ENCODE measurements at places on chromosomes 6 and 20. TPM values are rescaled to one million over a fixed set of nuclear protein-coding genes. Genes with fewer than 3 reads are reported as not detected.

The COL12A1 gene
- total RNA-seq: 36.6 TPM

The LY6G6D gene
- total RNA-seq: not detected

- H3K4me1 ChIP-seq: no peaks in the 10 kb centered on the region
- H3K36me3 ChIP-seq: no peaks in the 10 kb centered on the region
- H3K27ac ChIP-seq: no peak overlapping the region
- no peak overlapping the region for H3K4me3 ChIP-seq
- no peaks in the 10 kb centered on the region for H3K27me3 ChIP-seq
- no peak for DNase-seq
Observed at GRCh38 chr6:106959985-106960384, 14.5 kb downstream of the CD24 start.

The ITCH gene
- 57.5 TPM for total RNA-seq

The TFEB gene
- total RNA-seq: 36.5 TPM

DNA sequence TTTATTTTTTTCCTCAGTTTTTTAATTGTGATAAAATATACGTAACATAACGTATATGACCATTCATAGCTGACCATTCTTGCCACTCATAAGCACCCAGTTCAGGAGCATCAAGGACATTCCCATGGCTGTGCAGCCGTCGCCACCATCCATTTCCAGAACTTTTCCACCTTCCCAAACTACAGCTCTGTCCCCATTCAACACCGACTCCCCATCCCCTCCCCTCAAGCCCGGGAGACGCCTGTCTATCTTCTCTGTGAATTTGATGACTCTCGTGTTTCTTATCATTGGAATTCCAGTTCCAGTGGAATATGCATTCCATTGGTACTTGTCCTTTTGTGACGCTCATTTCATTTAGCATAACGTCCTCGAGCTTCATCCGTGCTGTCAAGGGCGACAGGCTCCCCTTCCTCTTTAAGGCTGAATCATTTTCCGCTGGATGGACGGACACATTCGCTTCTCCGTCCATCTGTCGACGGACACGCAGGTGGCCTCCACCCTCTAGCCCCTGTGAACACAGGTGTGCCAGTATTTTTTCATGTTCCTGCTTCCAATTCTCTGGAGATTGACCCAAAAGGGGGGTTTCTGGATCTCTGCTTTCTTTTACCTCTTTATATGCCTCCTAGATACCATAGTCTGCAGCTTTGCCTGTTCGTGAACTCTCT lies 88.1 kb downstream of the YTHDF1 start:
- no peak overlapping the region for H3K27ac ChIP-seq
- DNase-seq: peak; percentile 3
- no peaks in the 10 kb centered on the region for H3K36me3 ChIP-seq
- no peaks in the 10 kb centered on the region for H3K4me1 ChIP-seq
- H3K4me3 ChIP-seq: no peak overlapping the region
- H3K27me3 ChIP-seq: peaks cover 28% of the 10 kb centered on the region

DNA sequence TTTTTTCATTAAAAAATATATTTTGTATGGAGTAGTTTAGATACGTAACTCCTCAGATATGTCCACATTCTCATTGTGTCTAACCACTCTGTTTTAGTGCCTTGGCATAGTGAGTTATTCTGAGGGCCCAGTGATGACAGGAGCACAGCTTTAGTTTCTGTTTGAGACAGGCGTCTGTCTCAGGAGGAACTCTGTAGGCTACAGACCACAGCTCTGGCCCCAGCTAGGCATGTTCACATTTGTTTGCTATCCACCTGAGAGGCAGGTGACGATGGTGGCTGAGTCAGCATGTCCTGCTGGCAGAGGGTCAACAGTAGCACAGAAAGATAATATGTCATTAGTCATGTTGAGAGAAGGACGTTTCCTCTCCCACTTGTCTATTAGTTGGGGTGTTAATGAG lies 16.3 kb downstream of the LRRC1 start:
- H3K4me1 ChIP-seq: peaks cover 11% of the 10 kb centered on the region
- no peak overlapping the region for H3K4me3 ChIP-seq
- no peaks in the 10 kb centered on the region for H3K27me3 ChIP-seq
- H3K27ac ChIP-seq: no peak overlapping the region

DNA sequence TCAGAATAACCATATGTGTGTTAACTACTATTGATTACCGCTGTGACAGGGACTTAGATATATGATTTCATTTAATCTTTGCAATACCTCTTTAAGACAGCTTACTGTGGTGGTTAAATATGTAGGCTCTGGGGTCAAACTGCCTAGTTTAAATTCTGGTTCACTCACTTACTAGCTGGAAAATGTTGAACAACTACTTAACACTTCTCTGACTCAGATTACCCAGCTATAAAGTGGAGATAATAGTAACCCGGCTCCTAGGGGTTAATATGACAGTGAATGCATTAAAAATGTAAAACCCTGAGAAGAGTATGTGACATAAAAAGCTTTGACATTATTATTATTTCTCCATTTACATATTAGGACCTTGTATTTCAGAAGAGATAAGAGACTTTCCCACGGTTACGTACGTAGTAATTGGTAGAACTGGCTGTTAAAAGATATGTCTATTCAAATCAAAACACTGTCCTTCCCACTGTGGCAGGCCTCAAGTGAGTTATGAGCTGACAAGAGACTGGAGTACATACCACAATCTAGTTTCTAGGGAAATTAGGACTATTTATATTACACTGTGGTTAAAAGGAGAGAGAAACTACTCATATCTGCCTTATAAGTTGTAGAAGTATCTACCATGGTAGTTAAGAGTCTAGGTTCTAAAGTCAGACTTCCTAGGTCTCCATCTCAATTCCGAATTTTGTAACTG lies 4.4 kb upstream of the PLCB1 start:
- H3K4me1 ChIP-seq: peaks cover 6% of the 10 kb centered on the region
- no peak for DNase-seq
- no peak overlapping the region for H3K4me3 ChIP-seq
- H3K36me3 ChIP-seq: no peaks in the 10 kb centered on the region
- no peak overlapping the region for H3K27ac ChIP-seq

The MAP7 gene
- 18.3 TPM for total RNA-seq

Measured in lower lobe of right lung (tissue), 2 donors.